ENCODE measurements at places on chromosomes 16 and 17.

DNA sequence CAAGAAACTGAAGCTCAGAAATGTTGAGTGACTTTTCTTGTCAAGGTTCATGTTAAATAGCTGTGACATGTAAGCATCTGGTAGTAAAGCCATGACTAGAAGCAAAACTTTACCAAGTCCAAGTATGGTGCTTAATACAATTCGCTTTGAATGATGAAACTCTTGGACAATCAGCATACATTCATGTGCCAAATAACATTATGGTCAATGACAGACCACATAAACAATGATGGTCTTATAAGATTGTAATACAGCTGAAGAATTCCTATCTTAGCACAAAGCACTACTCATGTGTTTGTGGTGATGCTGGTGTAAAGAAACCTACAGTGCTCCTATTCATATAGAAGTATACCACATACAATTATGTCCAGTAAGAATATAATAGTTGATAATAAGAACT, 97.1 kb upstream of the RPRML start:
- no peak for DNase-seq

DNA sequence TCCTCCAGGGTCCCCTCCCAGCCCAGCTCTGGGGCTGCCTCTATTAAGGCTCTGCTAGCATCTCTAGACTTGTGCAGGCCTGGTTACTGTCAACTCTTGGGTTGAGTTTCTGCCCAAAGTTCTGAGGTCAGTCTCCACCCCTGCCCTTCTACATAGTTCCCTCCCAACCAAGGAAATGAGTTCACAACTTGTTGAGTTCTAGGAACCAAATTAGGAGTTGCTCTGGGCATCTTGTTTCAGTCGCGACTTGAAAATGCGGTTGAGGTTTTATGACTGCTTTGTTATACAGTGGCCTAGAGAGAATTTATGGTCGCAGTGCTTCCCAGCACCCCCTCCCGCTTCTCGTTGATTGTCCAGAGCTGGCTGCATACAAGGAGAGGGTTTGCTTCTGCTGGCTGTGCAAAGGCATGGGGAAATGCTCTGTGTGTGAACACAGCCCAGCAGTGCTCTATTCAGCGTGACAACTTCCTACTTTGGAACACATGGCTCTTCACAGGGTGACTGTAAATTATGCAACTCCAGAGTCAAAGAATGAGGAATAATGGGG, 20.2 kb downstream of the GNAO1 start:
- no peak for DNase-seq

- no peak for DNase-seq
Observed at GRCh38 chr17:7915179-7915610, 894 bp downstream of the RNF227 start.

DNA sequence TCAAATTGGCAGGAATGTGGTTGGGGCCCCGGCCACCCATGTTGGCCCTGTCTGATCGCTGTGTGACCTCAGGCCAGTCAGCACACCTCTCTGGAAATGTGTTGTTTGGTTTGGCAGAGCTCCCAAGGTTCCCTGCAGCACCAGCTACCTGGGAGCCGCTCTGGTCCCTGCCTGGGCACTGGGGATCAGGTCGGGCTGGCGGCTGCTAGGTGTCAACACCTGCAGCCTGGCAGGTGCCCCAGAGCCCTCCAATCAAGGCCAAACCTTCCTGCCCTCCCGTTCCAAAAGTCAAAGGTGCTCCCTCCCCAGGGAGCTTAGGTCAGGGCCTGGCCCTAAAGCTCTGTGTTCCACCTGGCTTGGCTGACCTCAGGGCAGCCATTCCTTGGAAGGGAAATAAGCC, 55.9 kb downstream of the ZDHHC7 start:
- DNase-seq, result no peak

- DNase-seq, result no peak
Observed at GRCh38 chr16:35628976-35629375, 2169.6 kb downstream of the TP53TG3F start.

- peak; percentile 7 for DNase-seq
Observed at GRCh38 chr17:12020642-12021622, at the start of gene MAP2K4. Gene MAP2K4 (plus strand): TSS chr17:12020877. CDS start chr17:12020887, 10 bp downstream.
